ENCODE measurements at places on chromosomes 3 and 15.

GRCh38 chr3:69016901-69017300 lies 3.4 kb upstream of the EOGT start:
- no peak for DNase-seq

- no peak for DNase-seq
Observed at GRCh38 chr15:85331655-85332285, 48.6 kb upstream of the AKAP13 start.

GRCh38 chr3:158809642-158810041 lies 7.8 kb downstream of the MFSD1 start:
- DNase-seq, result no peak

GRCh38 chr3:44923632-44924456 lies 49.4 kb downstream of the TGM4 start:
- no peak for DNase-seq
